ENCODE measurements at places on chromosomes 4 and X.
A peak's percentile ranks its signal among the peaks of the same experiment; 100 is the strongest.

GRCh38 chr4:166078955-166079354 lies 205.9 kb downstream of the TLL1 start:
- DNase-seq = no peak

DNA sequence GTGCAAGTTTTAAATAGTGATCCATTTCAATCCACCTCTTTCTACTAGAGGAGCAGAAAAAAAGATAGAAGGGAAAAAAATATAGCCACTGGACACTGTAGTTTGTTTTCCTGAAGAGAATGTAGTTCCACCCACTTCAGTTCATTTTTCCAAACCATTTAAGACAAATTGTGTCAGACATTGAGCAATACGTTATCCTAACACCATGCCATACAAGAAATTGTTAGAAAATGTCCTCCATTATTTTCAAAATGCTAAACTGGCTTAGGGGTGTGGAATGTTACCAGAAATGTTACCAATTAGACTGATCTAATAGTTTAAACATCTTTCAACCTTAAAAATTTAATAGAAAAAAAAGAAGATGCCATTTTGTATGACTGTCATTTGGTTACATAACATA lies 48.6 kb upstream of the ETNPPL start:
- DNase-seq = no peak

DNA sequence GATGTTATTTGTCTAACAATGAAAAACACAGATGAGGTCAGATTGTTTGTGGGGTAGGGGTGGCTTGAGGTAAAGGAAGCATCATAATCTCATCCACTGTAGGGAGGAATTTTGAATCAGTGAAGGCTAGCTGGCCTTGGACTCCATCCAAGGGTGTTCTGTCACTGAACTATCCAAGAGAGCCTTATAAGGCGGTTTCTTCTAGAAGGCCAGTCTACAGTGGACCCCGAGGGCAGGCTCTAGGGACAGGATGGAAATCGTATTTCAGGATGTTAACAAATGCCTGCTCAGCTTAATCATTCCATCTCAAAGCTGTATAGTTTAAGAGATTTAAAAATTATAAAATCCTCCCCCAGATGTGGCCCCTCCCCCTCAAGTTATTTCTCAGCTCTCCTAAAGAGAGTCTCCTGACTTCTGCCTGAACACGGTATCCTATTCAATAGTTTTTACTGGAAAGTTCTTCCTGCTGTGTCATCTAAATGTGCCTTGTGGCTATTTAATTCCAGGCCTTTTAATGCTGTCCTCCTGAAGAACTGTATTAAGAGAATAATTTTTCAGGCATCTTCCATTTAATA lies 8.0 kb downstream of the IGFBP7 start:
- no peak for DNase-seq

DNA sequence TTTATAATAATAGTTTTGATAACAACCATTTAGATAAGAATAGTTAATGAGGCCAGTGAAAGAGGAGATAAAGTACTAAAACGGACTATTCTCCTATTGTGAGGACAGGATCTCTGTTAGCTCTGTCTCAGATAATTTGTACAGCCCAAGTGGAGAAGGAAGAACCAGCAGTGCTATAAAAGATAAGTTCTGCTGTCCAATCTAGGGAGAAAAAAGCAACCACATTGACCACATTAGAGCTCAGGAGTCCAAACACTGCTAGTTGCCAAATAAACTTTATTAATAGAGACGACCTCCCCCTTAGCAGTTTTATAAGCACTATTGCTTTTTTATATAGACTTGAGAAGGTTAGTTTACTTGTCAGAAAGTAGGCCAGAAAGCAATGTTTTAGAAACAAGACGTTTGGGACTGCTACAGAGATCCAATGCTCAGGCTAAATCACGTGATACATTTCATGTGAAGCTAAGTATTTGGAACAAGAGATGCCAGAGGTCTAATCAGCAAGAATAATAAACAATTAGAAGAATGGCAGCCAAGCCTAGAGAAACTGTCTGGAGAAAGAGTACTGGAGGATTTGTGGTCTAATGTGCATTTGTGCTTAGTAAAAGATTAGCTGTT lies 15.9 kb downstream of the IL15 start:
- no peak for DNase-seq

GRCh38 chr4:2390784-2391421 lies 27.5 kb downstream of the ZFYVE28 start:
- peak; percentile 12 for DNase-seq

GRCh38 chr4:167717495-167717894 lies 374.8 kb upstream of the ANXA10 start:
- DNase-seq = no peak

GRCh38 chrX:40140706-40141499 lies 43.1 kb upstream of the BCOR start:
- DNase-seq = peak; percentile 19
